AML-193 (cell line): ENCODE measurements at places on chromosomes 3 and 15.
A peak's percentile ranks its signal among the peaks of the same experiment; 100 is the strongest.

- DNase-seq: no peak
Observed at GRCh38 chr3:183924543-183924942, 39.9 kb upstream of the PARL start.

GRCh38 chr3:186096290-186096689 lies 12.6 kb downstream of the ETV5 start:
- no peak for DNase-seq

DNA sequence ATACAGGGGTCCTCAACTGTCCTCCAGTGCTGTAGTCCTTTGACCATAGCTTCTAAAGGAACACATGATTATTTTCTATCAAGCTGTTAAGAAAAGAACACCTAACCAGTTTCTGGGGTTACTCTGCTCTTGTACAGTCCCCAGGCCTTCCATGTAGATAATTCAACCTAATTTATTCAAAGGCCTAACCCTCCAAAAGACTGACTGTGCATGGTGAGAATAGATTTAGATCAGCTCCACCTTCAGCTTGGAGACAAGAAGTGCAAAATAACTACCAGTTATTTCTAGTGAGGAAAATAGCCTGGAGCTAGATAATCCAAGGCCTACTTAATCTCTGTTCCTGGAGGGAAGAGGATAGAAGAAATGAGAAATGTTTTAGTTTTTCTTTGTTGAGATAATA lies 87.9 kb downstream of the GMNC start:
- DNase-seq: no peak

- DNase-seq: no peak
Observed at GRCh38 chr3:14829811-14830210, 11.0 kb downstream of the FGD5 start.

DNA sequence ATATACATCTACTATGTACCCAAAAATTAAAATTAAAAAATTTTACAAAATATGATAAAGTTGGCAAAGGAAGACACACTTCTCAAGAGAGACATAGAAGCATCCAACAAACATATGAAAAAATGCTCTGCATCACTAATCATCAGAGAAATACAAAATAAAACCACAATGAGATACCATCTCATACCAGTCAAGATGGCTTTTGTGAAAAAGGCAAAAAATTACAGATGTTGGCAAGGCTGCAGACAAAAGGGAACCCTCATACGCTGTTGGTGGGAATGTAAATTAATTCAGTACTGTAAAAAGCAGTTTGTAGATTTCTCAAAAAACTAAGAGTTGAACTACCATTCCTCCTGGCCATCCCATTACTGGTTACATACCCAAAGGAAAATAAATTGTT lies 581.7 kb upstream of the CCDC54 start:
- no peak for DNase-seq

DNA sequence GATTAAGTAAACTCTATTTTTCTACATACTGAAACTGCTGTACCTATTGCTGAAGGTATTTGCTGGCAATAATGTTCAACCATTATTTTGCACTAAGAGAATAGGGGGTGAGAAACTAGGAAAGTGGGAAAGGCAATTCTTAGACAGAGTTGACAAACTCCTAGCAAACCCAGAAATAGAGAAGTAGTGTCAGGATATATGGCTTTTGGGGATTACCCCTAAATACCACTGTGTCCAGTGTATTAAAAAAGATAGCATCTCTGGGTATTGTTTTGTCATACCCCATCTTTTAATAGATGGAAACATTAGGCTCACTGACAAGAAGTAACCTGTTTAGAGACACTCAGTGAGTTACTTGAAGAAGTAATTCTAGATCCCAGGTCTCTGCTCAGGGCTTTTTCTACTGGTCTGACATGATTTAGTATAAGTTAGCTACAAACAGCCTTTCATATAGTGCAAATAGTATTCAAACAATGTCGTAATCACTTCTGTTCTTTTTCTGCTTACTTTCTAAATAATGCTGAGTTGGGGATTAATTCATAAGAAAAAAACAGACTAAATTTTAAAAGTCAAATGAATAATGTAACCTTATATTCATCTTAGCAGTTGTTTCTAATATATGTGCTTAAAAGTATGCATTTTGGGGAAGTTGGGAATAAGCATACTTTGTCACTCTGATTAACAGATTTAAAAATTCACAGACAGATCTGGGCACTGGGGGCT lies 107.2 kb downstream of the IL1RAP start:
- peak; percentile 40 for DNase-seq

GRCh38 chr3:14548321-14548729 lies 8.2 kb upstream of the GRIP2 start:
- DNase-seq: peak; percentile 60

DNA sequence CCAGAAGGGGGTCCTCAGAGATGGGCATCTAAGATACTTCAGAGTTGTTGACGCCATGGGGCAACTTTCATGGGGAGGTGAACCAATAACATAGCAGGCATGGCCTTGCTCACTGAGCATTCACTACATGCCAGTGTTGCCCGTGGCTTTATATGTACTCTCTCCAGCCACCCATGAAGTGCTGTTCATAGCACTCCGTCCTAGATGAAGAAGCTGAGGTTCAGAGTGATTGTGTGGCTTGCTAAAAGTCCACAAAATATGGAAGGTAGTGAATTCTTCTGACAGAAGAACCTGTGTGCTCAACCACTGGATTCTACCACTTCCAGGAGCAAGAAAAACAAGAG lies 9.8 kb upstream of the SEMA4B start:
- DNase-seq: no peak

GRCh38 chr3:186849374-186849975 lies 7.0 kb downstream of the ADIPOQ start:
- peak; percentile 50 for DNase-seq

DNA sequence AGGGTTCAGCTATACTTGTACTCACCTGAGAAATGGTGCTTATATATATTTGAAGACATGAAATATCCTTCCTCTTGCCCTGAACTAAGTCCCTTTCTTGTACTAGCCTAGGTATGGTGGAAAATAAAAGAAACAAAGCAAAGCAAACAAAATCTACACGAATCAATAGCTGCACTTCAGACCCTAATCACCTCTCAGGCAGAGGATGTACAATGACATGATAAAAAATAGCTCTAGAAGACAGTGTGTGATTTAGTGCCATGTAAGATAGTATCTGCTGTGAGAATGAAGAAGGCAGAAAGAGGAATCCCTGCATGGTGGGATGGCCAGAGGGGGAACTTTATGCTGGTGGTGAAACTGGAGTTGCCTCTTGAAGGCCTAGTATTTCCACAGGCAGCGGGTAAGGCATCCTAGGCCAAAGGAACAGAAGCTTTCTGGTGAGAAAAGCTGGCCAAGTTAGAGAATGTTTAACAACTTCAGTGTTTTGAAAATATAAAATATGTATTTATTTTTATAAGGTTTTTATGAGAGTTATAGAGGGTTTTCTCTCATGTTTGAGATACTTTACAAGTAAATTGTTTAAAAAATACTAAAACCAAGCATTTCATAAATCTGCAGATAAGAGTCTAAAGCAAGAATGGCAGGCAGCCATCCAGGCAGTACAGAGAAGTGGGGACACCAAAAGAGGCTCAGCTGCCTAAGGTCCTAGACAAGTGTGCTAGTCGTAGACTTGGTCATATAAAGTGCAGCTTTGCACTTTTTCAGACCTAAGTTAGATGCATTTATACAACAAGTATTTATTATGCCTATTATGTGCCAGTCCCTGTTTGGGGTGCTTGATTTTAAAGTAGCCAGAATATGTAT lies 14.9 kb downstream of the LEKR1 start:
- no peak for DNase-seq

DNA sequence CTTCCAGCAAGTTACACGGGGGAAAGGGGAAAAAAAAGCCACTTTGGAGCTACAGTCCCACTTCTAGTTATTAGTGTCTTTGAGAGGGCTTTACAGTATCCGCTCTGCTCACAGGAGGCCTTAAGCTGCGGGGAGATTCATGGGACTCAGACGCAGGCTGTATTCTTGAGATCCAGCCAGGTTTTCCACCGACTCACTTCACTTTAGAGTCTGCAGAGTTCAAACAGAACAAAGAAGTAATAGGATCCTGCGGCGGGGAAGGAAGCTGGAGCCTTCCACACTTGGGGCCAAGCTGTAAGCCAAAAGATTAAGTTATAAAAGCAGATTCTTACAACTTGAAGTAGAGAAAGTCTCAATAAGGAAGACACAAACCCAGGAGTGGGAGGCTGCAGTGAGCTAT lies 60.2 kb upstream of the FAM174B start:
- no peak for DNase-seq

GRCh38 chr15:42735382-42736165 lies 1.4 kb downstream of the CDAN1 start:
- DNase-seq: no peak

GRCh38 chr3:141346418-141346817 lies 21.9 kb upstream of the ZBTB38 start:
- no peak for DNase-seq

GRCh38 chr15:75760704-75761435 lies 48.2 kb upstream of the CSPG4 start:
- no peak for DNase-seq

- DNase-seq: no peak
Observed at GRCh38 chr3:42175386-42176240, 84.5 kb downstream of the TRAK1 start.

- no peak for DNase-seq
Observed at GRCh38 chr3:186669378-186670084, 3.7 kb downstream of the HRG start.

- no peak for DNase-seq
Observed at GRCh38 chr3:58117561-58118181, 93.1 kb downstream of the DNASE1L3 start.

- DNase-seq: no peak
Observed at GRCh38 chr3:122091602-122092295, 36.6 kb downstream of the CD86 start.

DNA sequence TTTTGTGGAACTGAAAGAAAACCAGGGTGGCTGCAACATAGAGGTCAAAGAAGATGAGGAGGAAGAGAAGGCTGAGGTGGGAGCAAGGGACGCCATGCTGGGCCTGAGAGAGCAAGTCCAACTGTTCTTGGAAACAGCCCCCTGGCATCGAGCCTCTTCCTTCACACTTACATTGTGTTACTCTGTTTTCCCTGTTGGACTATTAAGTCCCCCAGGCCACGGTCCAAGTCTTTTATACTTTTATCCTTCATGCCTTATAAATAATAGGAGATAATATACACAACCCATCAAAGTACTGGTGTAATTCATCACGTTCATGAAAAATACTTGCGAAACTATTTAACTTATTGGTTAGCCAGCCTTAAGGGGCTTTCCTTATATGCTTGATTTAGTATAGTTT lies 79.3 kb downstream of the ATG7 start:
- DNase-seq: no peak

GRCh38 chr3:36784138-36784635 lies 19.8 kb upstream of the DCLK3 start:
- no peak for DNase-seq

DNA sequence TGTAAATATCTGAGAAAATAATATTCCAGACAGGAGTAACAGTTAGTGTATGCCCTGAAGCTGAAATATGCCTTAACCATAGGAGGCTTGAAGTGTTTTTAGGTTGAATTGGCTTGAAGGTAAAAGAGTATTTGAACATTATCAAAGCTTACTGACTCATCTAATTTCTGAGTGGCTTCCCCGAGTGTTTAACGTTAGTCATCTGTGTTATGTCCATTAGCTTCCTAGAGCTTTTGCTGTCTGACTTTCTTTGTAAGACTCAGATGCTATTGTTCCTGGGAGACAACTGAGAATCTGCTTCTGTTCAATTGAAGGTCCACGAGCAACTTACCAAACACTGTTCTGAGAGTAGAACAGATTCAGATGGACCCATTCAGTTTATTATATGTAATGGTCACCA lies 656.8 kb upstream of the NECTIN3 start:
- DNase-seq: no peak

- no peak for DNase-seq
Observed at GRCh38 chr3:126121074-126121473, 37.1 kb upstream of the SLC41A3 start.

- no peak for DNase-seq
Observed at GRCh38 chr3:167783781-167784180, 48.3 kb downstream of the SERPINI1 start.

GRCh38 chr15:98853617-98854420 lies 153.8 kb downstream of the PGPEP1L start:
- DNase-seq: no peak

GRCh38 chr15:42349186-42349585 lies 10.1 kb upstream of the CAPN3 start:
- no peak for DNase-seq

GRCh38 chr3:72270072-72270681 lies 485.2 kb upstream of the PROK2 start:
- peak; percentile 89 for DNase-seq

DNA sequence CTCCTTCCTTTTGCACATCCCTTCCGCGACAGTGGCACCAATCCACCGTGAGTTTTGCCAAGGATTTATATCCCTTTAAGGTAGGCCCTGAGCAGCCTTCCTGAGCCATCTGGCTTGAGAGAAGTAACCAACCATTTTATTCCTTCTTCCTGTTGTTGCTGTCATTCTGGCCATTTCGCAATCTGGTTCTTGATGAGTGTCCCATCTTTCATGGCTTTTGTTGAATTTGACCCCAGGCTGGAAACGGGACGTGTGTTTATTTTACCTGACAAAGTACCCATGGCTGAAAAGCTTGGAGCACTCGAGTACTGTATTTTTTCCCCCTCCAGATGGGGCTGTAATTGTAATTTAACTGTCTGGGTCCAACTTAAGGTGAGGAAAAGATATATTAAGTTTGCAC lies 173.4 kb downstream of the WNT5A start:
- DNase-seq: no peak

GRCh38 chr15:85118581-85118980 lies 136.9 kb downstream of the PDE8A start:
- DNase-seq: no peak

DNA sequence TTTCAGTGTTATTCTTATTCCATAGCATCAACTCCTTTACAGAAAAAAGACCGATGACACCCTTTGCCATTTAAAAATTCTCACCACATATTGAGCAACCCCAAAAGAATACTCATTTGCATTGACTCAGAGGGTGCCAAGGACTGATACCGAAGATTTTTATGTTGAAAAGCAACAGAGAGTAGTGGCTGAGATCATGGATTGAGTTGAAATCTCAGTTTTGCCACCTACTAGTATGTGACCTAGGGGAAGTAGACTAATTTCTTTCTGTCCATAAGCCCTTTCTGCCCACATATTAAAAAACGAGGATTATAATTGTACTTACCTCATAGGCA lies 313.9 kb upstream of the SATB1 start:
- DNase-seq: peak; percentile 24
